Keratinocyte (primary cell): ENCODE measurements at places on chromosomes 4 and X.

GRCh38 chrX:154981116-154981411, 41.5 kb downstream of the F8 start:
- DNase-seq = no peak

- DNase-seq = no peak
These were observed 1.9 kb downstream of the MAP3K15 start for GRCh38 chrX:19513383-19513782.

- no peak for DNase-seq
These were observed 717.5 kb upstream of the SLIT2 start for GRCh38 chr4:19534159-19534558.

- DNase-seq = no peak
These were observed 562 bp downstream of the AKAP17A start for GRCh38 chrX:1591863-1592469.

DNA sequence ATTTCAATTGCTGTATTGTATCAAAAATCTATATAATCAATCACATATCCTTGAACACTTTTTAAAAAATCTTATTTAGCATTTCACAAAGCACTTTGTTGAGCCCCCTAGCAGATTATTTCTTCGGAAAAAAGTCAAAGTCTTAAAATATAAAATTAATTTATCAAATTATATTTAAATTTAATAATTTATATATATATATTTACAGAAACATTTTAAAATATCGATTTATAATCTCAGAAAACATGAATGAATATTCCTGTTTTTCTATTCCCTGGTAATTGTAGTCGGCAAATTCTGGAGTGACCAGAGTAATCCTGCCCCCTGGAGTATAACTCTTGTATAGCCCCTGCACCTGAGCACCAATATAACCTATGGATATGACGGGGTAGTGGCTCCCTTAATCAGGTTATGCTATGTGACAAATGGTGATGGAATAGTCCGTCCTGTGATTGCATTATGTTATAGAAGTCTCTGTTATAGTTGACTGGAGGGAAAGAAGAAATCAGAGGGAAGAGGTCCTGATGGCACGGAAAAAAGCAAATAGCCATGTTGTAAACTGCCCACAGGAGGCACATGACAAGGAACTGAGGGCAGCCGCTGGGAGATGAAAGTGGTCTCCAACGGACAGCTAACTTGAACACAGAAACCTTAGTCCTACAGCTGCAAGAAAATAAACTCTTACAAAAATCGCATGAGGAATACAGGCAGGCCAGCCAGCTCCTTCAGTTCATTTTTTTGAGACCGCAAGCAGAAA, 1092.3 kb downstream of the ARAP2 start:
- DNase-seq = no peak

DNA sequence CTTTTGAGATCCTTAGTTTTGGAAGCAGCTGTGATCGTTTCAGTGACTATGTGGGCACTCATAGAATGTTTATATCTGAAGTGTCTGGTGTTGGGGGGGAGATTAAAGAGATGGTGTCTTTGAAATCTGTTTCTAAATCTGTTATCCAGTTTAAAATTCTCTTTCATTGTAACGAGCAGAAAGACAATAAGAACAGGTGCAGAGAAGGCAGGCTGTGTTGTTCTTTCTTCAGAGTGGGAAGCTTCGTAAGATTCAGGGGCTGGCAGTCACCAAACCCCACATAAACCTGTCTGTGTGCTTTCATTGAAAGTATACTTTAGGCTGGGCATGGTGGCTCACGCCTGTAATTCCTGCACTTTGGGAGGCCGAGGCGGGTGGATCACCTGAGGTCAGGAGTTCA, 16.3 kb upstream of the DHRSX start:
- DNase-seq = no peak

GRCh38 chr4:95155759-95156451, 392.9 kb downstream of the UNC5C start:
- no peak for DNase-seq

DNA sequence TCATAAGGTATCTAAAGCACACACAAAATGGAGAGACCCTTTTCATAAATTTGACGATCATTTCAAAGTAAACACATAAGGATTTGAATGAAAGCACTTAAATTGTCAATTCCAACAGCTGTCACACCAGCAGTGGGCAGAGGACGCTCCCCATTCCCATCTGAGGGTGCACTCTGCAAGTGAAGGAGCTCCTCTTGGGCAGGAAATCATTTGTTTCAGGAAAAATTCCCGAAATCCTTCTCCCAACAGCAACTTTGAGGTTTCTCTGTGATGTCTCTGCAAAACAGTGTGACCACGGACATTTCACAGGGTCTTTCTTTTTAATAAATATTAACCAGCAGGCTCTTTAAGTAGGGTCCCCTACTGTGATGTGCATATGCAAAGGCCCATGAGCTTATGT, 111.0 kb downstream of the EPHA5 start:
- DNase-seq = no peak

DNA sequence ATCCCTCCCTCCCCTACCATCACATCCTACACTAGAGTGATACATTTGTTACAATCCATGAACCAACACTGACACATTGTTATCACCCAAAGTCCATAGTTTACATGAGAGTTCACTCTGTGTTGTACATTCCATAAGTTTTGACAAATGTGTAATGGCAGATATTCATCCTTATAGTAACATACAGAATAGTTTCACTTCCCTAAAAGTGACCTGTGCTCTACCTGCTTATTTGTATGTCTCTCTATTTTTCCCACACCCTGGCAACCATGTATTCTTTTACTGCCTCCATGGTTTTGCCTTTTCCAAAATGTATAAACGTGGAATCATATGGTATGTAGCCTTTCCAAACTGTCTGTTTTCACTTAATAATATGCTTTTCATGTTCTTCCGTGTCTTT, 42.2 kb upstream of the HPGD start:
- DNase-seq = no peak

DNA sequence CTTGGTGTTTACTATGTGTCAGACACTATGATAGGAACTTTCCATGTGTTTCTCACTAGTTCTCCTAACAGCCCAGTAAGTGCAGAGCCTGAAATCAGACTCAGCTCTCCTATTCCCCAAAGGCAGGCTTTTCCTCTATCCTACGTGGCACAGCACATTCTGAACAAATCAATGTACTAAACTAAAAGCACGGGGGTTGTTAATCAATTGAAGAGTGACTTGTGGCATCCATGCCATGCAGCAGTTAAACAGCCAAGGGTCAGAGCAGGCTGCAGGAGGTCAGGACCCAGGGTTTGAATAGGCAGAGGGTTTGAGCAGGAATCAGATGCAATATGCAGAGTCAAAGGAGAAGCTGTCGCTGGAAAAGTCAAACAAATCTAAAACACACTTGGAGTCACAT, 289.7 kb upstream of the LDB2 start:
- DNase-seq = no peak

GRCh38 chr4:72208421-72209075, 176.7 kb downstream of the NPFFR2 start:
- no peak for DNase-seq
